HCEC 1CT (cell line): ENCODE measurements at places on chromosomes 13 and 19.

GRCh38 chr19:46599716-46600373, 1.3 kb upstream of the CALM3 start:
- no peak for DNase-seq

- DNase-seq: no peak
Observed at GRCh38 chr13:100508996-100509395, 79.6 kb downstream of the GGACT start.

DNA sequence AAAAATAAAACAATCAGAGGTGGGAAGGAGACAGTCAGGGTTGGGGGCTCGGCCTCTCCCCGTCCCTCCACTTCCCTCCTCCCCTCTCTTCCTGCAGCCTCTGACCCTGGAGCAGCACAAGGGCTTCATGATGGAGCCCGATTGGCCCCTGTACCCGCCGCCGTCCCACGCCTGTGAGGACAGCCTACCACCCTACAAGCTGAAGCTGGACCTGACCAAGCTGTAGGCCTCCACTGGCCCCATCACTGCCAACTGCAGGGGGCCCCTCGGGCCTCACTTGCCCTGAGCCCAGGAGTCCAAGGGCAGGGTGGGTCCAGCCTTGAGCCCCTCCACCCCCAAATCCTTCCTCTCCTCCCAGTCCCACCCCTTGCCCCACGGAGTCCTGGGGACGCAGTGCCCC, 7.6 kb downstream of the TMEM59L start:
- DNase-seq: no peak

GRCh38 chr13:97267418-97268059, 45.4 kb downstream of the MBNL2 start:
- DNase-seq: no peak

GRCh38 chr13:44101347-44102083, 221.8 kb downstream of the LACC1 start:
- no peak for DNase-seq

DNA sequence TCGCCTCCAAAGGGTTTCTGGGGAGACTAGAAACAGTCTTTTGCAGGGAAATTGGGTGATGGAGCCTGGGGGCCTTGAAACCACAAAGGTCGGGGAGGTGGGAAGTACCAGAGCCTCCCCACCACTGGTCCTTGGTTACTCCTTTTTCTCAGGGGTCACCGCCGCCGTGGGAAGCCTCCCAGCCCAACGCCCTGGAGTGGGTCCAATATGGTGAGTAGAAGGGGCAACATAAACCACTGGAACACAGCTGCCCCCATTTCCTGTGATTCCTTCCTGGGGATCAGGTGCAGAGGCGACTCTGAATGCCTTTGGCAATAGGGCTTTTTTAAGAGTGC, 5.8 kb downstream of the PGLYRP1 start:
- no peak for DNase-seq
